Inflammatory macrophage treated with lipopolysaccharide for 4 hours (primary cell): ENCODE measurements at places on chromosomes 3 and 15.

- no peak for DNase-seq
Measured at GRCh38 chr3:165903885-165904630, 66.8 kb upstream of the BCHE start.

DNA sequence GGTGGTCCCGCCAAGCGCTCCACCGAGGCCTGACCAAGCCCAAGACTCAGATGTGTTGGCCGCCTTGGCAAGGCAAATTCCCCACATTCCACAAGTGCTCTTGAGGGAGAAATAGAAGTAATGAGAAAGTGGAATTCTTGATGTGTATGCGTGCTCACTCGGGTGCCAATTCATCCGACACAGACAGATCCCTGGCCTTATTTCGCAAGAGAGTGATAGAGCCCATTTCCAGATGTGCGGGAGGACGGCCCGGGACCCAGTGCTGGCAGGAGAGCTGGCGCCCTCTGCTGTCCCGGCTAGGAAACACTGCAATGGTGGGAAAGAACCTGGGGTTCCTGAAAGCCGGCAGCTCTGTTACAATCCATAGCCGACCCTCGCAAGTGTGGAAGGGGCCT is 76.0 kb downstream of the HMG20A start:
- peak; percentile 73 for DNase-seq

DNA sequence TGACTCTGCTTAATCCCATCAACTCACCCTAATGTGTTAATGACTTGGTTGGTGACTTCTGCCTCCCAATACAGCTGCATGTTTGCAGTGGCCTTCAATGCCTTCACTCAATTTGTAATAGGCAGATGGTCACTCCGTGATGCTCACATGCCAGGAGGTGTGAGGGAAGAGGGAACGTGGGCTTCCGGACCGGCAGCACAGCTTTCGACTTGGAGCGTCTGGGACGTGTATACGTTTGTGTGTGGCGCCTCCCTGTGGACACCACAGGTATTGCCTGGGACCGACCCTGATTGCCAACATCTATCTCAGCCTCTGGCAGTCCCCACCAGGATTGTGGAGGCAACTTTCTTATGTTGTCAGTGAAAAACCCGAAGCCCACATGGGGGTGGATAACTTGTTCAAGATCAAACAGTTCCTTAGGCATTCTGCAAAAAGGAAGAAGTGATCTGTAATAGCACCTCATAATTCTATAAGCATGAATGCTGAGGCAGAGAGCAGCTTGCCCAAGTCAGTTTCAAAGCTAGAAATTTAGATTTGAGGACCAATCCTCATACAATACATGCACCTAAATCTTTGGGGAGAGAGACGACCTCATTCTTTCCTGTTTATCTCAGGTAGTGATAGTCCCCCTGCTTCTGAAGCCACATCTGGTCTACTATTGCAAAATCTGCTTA is 16.9 kb downstream of the MRPL46 start:
- peak; percentile 59 for DNase-seq

- peak; percentile 86 for DNase-seq
Measured at GRCh38 chr15:72369964-72370363, 5.8 kb downstream of the HEXA start.

DNA sequence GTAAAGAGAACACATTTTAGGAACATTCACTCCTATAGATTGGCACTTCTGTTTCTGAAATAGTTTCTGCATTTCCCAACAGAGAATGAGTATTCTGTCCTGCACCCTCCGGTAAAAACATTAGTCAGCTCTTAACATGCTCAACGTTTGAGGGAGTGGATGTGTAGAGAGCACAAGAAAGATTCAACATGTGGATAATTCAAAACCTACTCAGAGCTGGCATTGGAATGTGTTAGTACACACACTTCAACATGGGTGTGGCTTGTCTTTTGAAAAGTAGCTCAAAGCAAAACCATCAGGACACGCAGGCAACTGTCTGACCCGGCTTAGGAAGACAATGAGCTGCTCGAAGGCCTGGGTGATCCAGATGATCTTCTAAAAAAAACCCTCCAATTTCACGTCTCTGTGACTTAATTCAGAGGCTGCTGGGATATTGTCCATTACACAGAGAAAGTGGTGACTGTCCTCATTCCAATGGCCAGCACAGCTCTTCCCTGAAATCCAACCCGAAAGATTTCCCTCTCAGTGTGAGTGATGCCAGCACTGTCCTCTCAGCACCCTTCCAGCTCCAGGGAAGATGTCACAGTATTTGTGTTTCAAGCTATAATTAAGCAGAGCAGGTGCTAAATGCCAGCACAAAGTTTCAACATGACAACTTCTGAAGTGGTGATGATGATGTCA is 18.1 kb downstream of the FBN1 start:
- DNase-seq = no peak

DNA sequence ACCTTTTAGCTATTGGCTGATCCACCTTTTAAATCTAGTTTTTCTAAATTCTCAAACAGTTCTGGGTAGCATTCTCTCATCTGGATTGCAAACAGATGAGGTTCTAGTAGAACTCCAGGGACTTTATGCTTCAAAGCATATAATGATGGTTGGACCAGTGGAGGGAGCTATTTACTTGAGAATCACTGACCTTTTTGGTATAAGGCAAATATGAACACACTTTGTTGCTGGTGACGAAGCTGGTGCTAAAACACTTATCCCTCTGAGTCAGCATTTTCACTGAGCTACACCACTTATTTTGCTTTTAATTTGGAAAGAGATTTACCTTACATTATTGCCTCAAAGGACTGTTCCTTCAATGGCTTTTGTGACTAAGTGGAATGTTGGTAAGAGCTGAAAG is 58.6 kb upstream of the SLITRK3 start:
- no peak for DNase-seq

GRCh38 chr3:146247911-146248310 is 3.0 kb downstream of the PLSCR4 start:
- DNase-seq = no peak

DNA sequence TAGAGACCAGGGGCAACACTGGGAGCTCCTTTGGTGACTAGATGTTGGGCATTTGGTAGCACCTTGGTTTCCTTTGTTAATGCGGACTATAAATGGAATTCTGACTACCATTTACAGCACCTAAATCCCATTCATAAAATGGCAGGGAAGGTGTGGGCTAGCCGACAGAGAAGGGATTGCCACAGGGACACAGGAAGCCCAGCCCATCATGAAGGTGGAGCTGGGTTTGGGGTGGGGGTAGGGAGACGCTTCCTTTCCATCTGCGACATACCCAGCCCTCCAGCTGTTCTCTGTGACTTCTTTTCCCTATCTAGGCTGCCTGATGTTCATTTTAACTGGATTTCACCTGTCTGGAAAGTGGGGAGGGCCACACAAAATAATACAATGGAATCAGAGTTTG is 21.0 kb downstream of the ABHD2 start:
- no peak for DNase-seq
